8988T (cell line): ENCODE measurements at places on chromosomes 2 and 18.

DNA sequence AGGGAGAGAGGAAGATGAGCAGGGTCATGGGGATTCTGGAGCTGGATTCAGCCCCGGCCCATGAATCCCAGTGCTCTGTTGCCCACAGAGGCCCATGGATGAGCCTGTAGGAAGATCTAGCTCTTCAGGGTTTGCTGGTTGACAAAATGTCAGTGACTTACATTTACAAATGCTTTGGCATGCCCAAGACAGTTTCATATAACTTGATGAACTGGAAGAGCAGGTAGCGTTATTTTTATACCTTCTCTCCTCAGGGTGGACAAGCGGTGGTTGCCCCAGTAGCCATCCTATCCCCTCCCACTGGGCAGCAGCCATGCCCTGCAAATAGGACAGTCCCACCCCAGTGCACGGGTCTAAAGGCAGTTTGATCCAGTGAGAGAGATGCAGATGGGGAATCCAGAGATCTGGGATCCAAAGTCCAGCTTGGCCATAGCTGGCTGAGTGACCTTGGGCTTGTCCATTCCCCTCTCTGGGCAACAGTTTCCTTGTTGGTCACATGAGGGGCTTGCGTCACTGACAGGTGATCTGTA lies 21.5 kb upstream of the KCNK3 start:
- no peak for DNase-seq

DNA sequence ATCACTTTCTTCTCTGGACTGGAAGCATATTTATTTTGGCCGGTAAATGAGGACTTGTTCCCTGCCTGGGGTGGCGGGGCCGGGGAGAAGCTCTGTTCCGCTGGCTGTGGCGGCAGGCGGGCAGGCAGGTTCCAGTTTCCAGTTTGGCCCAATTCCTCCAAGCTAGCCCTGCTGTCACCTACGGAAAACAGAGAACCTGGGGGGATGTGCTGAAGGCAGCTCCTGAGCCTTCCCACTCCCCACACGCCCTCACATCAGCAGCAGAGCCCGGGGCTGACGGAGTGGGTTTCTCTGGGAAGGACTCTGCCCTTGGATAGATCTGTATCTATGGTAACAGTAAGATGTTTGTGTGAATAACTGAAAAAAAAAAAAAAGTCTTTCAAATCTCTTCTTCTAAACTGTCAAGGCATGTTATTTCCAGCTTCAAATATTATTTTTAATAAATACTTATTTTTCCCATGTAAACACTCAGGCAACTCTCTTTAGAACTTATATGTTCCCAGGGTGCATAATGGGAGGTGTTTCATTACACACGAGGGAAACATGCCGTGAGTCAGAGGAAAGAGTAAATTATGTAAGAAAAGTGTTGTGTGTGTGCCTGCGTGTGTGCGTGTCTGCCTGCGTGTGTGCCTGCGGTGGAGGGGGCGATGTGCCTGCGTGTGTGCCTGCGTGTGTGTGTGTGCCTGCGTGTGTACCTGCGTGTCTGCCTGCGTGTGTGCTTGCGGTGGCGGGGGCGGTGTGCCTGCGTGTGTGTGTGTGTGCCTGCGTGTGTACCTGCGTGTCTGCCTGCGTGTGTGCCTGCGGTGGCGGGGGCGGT lies 116.1 kb upstream of the ZNF516 start:
- DNase-seq: no peak

- DNase-seq: no peak
Measured at GRCh38 chr2:6072768-6073167, 380.6 kb downstream of the SOX11 start.

GRCh38 chr2:232319803-232320442 lies 58.6 kb upstream of the ALPP start:
- no peak for DNase-seq

GRCh38 chr2:101613056-101613704 lies 84.3 kb upstream of the MAP4K4 start:
- DNase-seq: no peak

DNA sequence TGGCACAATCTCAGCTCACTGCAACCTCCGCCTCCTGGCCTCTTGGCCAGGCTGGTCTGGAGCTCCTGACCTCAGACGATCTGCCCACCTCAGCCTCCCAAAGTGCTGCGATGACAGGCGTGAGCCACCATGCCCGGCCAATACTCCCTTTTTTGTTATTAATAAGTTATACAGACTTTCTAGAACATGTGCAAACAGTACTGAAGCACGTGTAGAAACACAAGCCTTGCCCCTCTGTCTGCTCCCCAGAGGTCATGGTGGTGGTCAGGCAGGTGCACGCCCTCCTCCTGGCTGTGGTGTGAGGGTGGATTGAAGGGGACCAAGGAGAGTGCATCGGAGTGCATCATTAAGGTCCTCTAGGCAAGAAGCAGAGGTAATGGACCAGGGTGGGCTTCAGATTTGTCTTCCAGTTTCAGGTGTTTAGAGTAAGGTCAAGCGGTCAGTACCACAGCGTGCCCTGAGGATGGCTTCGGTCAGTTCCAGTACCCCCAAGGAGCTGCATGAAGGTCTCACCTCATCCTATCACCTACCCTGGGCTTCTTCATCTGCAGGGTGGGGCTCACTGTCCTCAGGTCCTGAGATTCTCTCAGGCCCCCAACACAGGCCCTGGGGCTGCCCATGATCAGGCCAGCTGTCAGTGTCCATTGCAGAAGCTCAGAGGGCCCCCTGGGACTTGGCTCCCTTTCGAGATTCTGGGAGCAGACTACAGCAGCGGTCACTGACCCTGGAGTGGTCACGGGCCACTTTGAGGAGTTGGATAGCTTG lies 124.3 kb downstream of the GLI2 start:
- DNase-seq: no peak

DNA sequence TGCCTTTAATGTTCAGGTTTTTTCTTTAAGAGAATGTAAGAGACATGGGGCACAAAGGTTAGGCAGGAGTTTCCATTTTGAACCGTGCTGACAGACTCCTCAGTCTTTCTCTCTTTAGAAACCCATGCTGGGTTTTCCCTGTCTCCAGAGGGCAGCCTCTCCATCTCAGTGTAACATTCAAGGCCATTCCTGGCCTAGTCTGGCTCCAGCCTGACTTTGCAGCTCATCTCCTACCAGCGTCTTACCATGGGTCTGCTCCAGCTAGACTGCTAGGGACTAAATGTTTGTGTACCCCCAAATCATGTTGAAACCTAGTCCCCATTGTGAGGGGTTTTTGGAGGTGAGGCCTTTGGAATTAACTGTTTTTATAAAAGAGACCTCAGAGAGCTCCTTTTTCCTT lies 9.8 kb upstream of the CLIP4 start:
- DNase-seq: no peak

DNA sequence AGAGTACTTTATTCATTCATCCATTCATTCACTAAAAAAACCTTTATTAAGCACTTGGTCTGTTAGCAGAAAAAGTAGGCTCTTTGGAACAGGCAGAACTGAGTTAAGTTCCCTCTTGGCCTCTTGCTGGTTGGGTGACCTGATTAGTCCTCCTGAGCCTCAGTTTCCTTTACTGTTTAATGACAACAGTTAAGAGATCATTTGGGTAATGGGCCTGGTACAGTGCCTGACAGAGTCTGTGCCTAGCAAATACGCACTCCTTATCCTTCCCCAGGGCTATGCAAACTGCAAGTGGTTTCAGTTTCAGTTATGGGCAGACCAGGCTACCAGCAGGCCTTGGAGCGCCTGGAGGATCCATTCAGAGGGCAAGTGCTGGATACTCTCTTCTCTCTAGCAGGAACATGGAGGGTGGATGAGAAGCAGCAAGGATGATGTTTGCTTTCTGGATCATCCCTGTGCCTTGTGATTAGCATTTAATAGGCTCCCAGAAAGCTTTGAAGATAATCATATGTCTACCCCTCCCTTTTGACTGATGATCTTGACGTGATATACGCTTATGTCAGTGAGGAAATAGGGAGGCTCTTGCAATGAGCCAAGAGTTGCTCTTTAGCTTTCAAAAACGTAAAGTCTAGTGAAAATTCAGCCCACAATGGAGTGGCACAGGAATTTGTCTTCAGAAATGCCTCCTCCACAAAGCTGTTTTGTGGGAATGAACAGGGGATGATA lies 12.4 kb upstream of the TAF1B start:
- no peak for DNase-seq

DNA sequence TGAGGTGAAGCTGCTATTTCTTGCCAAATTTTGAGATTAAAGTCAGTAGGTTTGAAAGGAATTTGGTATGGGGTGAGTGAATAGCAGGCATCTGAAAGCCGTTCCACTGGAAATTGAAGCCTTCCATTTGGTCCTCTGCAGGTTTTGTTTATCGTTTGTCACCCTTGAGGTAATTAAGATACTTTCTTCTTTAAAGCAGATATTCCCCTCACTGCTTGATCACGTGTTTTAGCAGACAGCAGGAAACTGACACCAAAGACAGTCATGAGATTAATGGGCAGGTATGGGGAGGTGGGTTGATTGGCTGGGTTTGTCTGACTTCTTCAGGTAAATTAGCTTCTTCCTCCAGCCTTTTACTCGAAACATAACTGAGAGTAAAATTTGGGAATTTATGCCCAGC lies 10.7 kb downstream of the LPIN1 start:
- no peak for DNase-seq

DNA sequence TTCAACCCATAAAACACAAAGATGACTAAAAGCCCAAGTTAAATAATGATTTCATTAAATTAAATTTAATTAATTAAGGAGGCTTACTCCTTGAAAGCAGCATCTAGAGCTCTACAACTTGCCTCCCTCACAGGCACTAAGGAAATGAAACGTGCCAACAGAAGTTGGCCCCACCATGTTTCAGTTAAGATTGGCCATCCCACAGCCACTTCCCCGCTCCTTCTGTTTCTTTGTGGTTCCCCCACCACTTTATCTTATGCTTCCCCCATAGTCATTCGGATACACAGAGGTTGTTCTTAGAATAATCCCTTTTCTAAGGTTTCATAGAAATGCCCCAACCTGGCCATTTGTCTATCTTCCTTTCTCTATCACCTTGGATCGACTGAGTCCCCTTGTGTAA lies 101.6 kb upstream of the RIOK3 start:
- DNase-seq: no peak

GRCh38 chr2:127569666-127570065 lies 34.2 kb downstream of the MYO7B start:
- no peak for DNase-seq
